ENCODE measurements at places on chromosomes 6 and 20.

DNA sequence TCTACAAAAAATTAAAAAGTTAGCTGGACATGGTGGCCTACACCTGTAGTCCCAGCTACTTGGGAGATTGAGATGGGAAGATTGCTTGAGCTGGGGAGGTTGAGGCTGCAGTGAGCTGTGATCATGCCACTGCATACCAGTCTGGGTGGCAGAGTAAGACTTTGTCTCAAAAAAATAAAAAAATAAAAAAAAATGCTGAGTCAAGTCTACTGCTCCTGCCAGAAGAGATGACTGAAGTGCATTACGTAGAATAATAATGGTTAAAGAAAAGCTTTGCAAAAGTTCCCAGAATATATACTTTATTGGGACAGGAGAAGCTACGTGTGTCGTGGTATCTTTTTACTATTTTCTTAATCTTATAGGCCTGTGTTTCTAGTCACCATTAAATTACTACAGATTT is 125.3 kb downstream of the SLC16A10 start:
- no peak for DNase-seq

DNA sequence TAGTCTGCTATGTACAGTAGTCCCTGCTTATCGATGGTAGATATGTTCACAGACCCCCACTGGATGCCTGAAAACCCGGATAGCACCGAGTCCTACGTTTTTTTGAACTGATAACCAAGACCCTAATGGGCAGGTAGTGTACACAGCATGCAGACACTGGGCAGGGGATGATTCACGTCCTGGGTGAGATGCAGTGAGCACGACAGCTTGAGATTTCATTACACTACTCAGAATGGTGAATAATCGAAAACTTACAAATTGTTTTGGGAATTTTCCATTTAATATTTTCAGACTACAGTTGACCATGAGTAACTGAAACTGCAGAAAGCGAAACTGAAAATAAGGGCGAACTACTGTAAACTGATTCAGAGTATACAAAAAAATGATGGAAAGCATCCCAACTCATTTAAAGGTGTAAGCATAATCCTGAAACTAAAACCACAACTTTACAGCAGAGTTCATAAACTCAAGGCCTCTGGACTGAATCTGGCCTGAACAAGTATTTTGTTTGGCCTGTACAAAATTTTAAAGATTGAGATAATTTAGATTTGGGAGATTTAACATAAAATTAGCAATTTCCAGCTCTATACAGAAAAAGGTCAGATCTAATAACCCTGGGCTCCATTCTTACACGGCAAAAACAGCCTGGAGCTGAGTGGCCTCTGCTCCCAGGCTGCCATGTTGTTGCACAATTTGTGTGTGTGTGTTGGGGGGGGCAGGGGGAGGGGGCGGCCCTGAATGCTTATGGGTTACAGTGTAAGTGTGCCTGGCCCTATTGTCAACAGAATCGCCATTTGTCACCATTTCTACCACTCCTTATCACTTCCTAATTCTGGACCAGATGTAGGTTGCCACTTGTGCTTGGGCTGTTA is 34.9 kb downstream of the RNF24 start:
- DNase-seq: no peak

DNA sequence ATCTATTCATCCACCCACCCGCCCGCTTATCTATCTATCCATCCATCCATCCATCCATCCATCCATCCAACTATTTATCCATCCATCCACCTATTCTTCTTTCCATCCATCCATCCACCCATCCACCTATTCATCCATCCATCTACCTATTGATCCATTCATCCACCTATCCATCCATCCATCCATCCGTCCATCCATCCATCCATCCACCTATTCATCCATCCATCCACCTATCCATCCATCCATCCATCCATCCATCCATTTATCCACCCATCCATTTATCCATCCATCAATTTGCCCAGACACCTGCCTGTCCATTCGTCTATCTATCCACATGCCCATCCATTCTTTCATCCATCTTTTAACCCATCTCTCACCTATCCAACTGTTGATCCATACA is 71.1 kb upstream of the PMEPA1 start:
- DNase-seq: no peak

DNA sequence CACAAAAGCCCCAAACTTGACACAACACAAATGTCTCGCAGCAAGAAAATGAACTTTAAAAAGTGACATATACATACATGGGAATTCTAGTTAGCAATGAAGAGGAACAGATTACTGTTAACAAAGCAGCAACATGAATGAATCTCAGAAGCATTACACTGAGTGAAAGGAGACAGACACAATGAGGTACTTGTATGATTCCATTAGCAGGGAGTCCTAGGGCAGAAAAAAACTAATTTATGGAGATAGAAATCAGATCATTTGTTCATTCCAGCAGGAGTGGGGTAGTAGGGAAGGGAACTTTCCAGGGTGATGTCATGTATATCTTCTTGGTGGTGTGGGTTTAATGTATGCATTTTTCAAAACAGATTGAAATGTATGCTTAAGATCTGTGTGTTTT is 524.4 kb downstream of the KIF16B start:
- no peak for DNase-seq

DNA sequence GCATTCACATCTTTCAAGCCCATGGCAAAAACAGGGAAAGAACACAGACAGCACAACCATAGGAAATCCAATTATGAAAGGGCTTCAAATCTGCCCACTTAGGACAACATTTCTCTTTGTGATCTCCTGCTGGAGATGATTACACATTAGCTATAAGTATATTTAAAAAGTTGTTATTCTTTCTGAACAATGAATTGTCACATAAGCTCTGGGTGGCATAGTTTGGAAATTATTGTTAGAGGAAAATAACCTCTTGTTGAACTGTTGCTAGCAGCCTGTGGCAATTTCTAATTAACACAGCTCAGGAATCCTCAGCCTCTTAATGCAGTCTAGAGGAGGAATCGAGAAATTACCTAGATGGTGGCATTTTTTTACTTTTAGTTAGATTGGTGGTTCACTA is 54.9 kb downstream of the BCAS1 start:
- no peak for DNase-seq
